ENCODE measurements at places on chromosomes 5 and 9. TPM values are rescaled to one million over a fixed set of nuclear protein-coding genes. Genes with fewer than 3 reads are reported as not detected.

ANKRD18B gene
- 13.8 TPM for total RNA-seq

- no peak for DNase-seq
Observed at GRCh38 chr5:88524941-88525340, 256.3 kb upstream of the TMEM161B start.

- no peak for DNase-seq
Observed at GRCh38 chr5:149902177-149902576, 42.4 kb downstream of the PDE6A start.

- DNase-seq = no peak
Observed at GRCh38 chr5:173315495-173316338, 12.5 kb downstream of the STC2 start.

GRCh38 chr5:103490030-103490739 is 72.4 kb downstream of the NUDT12 start:
- DNase-seq = no peak

- DNase-seq = no peak
Observed at GRCh38 chr5:175749591-175749990, 91.7 kb downstream of the HRH2 start.

CCNJL gene
- total RNA-seq = 36.2 TPM

COL23A1 gene
- total RNA-seq = 5.9 TPM

All from H1 (cell line).